ENCODE measurements at places on chromosomes 3 and 15.

GRCh38 chr3:139689122-139689521, 11.3 kb upstream of the NMNAT3 start:
- no peaks in the 10 kb centered on the region for H3K36me3 ChIP-seq
- no peak overlapping the region for H3K27ac ChIP-seq
- no peak for DNase-seq
- H3K27me3 ChIP-seq: peaks cover 49% of the 10 kb centered on the region
- no peaks in the 10 kb centered on the region for H3K4me1 ChIP-seq

DNA sequence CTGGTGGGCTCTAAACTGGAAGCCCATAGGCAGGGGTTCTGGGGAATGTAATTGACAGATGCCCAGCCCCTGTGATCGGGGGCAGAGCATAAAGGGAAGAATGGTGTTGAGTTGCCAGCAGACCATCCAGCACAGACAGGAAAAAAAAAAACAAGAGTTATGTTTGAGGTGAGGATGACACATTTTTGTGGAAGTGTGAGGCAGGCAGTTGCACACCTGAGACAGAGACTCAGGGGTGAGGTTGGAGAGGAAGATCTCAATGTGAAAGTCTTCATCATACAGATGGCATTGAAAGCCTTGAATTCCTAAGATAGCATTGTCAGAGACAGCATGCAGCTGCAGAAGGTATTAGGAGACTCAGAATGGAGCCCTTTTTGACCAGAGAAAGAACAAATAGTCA, 18.6 kb upstream of the ST8SIA2 start:
- H3K27me3 ChIP-seq: peaks cover 35% of the 10 kb centered on the region
- no peak for DNase-seq
- no peaks in the 10 kb centered on the region for H3K36me3 ChIP-seq
- no peak overlapping the region for H3K4me3 ChIP-seq
- no peaks in the 10 kb centered on the region for H3K4me1 ChIP-seq

DNA sequence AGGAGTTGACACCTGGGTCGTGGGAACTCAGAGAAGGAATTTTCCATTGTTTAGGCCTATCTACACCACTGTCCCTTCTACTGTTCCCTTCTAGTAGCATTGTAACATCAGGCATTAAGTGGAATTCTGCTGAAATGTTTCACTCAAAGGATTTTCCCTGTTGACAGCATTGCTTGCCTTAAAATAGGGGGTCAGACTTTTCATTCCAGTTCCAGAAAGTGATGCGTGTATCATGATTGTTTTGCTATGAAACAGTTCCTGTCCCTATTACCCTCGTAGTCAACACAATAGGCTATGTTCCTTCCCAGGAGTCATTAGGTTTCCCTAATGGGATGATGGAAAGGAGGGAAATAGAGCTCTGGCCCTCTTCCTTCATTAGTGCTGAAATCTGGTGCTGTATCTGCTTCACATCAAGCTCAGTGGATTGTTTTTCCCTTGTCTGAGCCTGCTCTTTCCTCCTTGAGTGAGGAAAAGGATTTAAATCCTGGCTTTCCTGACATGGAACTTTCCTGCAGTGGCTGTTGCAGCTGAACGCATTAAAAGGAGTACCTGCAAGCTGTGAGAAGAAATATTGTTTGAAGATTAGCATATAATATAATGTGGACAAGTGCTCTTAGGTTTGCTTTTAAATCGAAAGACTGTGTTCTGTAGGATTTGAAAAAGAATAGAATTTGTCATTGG, 195.9 kb downstream of the KLHL25 start:
- no peak overlapping the region for H3K4me3 ChIP-seq
- H3K4me1 ChIP-seq: peaks cover 2% of the 10 kb centered on the region
- H3K36me3 ChIP-seq: peaks cover 6% of the 10 kb centered on the region
- peak overlapping the region; percentile 9 for H3K27ac ChIP-seq
- DNase-seq: peak; percentile 53
- no peaks in the 10 kb centered on the region for H3K27me3 ChIP-seq

GRCh38 chr15:57015897-57016296, 97.5 kb downstream of the TCF12 start:
- H3K27ac ChIP-seq: no peak overlapping the region
- peak; percentile 44 for DNase-seq
- no peak overlapping the region for H3K4me3 ChIP-seq
- peaks cover 9% of the 10 kb centered on the region for H3K4me1 ChIP-seq

DNA sequence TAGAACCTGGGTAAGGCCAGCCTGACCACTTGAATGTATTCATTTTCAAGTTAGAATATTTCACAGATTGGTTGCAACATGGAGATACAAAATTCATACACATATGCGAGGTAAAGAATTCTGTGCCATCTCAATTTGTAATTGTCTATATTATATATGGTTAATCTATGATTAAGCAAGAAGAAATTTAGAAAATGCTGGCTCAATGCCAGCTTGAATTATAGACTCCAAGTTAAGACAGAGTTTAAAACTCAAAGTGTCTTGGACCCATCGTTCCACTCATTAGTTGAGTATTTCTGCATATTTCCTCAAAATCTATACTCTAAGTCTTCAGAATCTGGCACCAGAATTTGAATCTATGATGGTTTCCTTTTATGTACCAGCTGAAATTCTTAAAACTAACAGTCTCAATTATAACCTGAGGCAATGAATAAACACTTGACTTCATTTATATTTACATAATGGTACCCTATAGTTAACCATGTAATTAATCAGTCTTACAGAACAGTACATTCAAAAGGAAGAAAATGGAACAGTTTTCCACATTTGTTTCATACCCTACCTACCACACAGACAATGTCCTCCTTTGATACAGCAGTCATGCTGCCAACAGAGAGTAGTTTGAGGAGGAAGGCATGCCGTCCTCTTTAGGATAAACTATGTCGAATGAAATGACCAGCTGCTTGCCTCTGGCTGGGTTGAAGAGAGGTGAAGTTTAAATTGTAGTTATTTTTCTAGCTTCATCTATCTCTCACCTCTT, 95.7 kb downstream of the CD47 start:
- no peak overlapping the region for H3K4me3 ChIP-seq
- no peaks in the 10 kb centered on the region for H3K27me3 ChIP-seq
- H3K27ac ChIP-seq: no peak overlapping the region
- no peak for DNase-seq

GRCh38 chr3:129984125-129984524, 9.6 kb downstream of the TRH start:
- H3K27ac ChIP-seq: no peak overlapping the region
- no peak overlapping the region for H3K4me3 ChIP-seq
- H3K4me1 ChIP-seq: no peaks in the 10 kb centered on the region
- H3K36me3 ChIP-seq: no peaks in the 10 kb centered on the region
- DNase-seq: peak; percentile 6

GRCh38 chr3:70870576-70870975, 558.1 kb upstream of the MDFIC2 start:
- no peaks in the 10 kb centered on the region for H3K27me3 ChIP-seq
- no peak for DNase-seq
- H3K27ac ChIP-seq: no peak overlapping the region
- H3K36me3 ChIP-seq: no peaks in the 10 kb centered on the region

- no peaks in the 10 kb centered on the region for H3K27me3 ChIP-seq
- H3K27ac ChIP-seq: no peak overlapping the region
- peaks cover 1% of the 10 kb centered on the region for H3K4me1 ChIP-seq
- no peak overlapping the region for H3K4me3 ChIP-seq
Observed at GRCh38 chr3:23096041-23096440, 107.1 kb upstream of the UBE2E2 start.

DNA sequence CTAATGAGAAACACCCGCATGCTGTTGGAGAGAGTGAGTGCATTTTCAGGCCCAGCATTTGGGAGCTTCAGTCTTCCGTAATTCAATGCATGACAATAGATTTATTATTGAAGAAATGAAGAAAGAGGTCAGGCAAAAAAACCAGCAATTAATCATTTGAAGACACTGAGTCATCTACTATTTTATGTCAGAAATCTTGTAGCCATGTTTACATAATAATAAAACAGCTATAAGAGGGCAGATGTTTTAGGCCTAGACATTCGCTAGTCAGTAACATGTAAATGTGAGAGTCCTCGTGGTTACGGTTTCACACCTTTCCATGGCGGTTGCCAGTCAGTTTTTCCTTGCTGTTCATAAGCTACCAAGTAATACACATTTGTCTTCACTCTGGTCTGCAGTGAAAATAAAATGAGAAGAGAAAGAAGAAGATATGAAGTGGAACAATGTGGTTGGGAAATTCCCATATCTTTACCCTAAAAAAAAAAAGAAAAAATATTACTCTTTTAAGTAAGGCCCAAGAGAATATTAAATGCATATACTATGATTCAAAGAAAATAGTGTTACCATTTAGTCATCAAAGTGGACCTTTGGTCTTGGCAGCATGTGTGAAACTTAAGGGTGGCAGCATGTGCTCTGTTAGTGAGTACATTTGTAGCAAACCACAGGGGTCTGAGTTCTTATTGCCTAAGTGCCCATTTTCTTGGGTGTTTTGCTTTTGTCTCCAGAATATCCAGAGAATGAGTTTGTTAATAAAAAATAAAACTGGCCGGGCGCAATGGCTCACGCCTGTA, 140.5 kb upstream of the TBL1XR1 start:
- peak; percentile 42 for DNase-seq
- peaks cover 4% of the 10 kb centered on the region for H3K4me1 ChIP-seq
- H3K4me3 ChIP-seq: no peak overlapping the region
- no peaks in the 10 kb centered on the region for H3K27me3 ChIP-seq

GRCh38 chr3:188390343-188390718, 236.4 kb downstream of the LPP start:
- no peaks in the 10 kb centered on the region for H3K36me3 ChIP-seq
- H3K27ac ChIP-seq: no peak overlapping the region
- no peak for DNase-seq
- peaks cover 3% of the 10 kb centered on the region for H3K4me1 ChIP-seq

GRCh38 chr15:99177679-99178078, 71.7 kb downstream of the TTC23 start:
- H3K4me1 ChIP-seq: peaks cover 2% of the 10 kb centered on the region
- H3K27me3 ChIP-seq: no peaks in the 10 kb centered on the region
- H3K4me3 ChIP-seq: no peak overlapping the region

- H3K4me1 ChIP-seq: peaks cover 42% of the 10 kb centered on the region
- H3K27ac ChIP-seq: no peak overlapping the region
- H3K36me3 ChIP-seq: peaks cover 17% of the 10 kb centered on the region
Observed at GRCh38 chr3:127771746-127772145, 50.6 kb downstream of the MGLL start.

- DNase-seq: peak; percentile 13
- no peak overlapping the region for H3K27ac ChIP-seq
- H3K4me1 ChIP-seq: no peaks in the 10 kb centered on the region
- no peak overlapping the region for H3K4me3 ChIP-seq
- H3K27me3 ChIP-seq: no peaks in the 10 kb centered on the region
Observed at GRCh38 chr3:149042789-149043386, 43.4 kb downstream of the HLTF start.

- H3K27ac ChIP-seq: no peak overlapping the region
- H3K27me3 ChIP-seq: peaks cover 36% of the 10 kb centered on the region
- H3K4me1 ChIP-seq: peaks cover 15% of the 10 kb centered on the region
- no peak for DNase-seq
- H3K36me3 ChIP-seq: no peaks in the 10 kb centered on the region
Observed at GRCh38 chr15:57353317-57353804, 22.9 kb upstream of the CGNL1 start.

GRCh38 chr3:54337846-54338245, 215.5 kb downstream of the CACNA2D3 start:
- DNase-seq: no peak
- H3K36me3 ChIP-seq: no peaks in the 10 kb centered on the region

DNA sequence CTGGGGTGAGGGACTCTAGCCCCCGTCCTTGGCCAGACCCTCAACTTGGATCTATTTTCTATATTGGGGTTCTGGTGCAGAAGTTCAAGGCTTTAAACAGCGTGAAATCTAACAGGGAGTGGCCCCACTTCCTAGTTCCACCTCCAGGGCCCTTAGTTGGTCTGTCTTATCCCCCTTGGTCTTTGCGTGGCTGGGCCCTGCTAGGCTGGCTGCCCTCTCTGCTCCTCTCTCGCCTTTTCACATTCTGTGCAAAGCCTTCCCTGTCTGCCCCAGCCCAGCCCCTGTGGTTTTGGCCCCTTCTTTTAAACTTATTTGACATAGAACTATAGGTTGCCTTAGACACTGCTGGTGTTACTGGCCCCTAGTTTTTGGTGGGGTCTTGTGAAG, 5.6 kb downstream of the PPCDC start:
- H3K27ac ChIP-seq: no peak overlapping the region
- H3K27me3 ChIP-seq: no peaks in the 10 kb centered on the region
- H3K4me1 ChIP-seq: peaks cover 11% of the 10 kb centered on the region
- DNase-seq: no peak
- no peak overlapping the region for H3K4me3 ChIP-seq

GRCh38 chr15:27342991-27343390, 372.0 kb downstream of the GABRG3 start:
- no peaks in the 10 kb centered on the region for H3K36me3 ChIP-seq
- H3K27ac ChIP-seq: no peak overlapping the region
- H3K4me1 ChIP-seq: peaks cover 5% of the 10 kb centered on the region
- no peak overlapping the region for H3K4me3 ChIP-seq
- no peaks in the 10 kb centered on the region for H3K27me3 ChIP-seq

DNA sequence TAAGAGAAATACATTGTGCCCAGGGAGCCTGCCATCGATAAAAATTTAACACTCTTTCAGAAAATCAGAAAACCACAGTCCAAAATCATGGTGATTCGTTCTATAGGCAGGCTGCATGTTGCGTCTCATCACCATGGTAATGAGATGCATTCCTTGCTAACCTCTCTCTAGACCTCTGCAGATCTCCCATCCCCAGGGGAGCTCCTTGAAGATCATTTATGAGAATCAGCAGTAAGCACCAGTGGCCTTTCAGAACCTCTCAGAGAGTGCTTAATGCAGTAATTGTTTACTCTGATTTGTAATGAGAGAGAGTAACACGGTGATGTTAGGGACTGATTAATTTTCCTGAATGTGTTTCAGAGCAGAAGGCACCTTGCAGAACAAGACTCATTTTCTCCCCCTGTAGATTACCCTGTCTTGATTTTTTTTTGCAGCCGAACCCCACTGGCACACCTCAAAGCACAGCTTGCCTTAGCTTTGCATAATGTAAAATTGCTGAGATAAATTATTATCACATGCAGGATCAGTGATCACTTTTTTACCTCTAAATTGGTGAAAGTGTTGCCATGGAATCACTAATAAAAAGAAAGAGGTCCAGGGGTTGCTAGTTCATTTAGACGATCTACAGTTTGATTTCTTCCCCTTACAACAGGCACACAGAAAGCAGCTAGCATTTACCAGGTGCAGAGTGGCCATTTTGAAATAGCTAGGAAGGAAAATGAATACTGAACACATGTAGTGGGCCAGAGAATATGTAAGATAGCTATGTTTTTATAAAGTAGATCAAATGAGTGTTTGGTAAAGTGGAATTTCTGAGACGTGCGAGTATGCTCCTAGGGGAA, 98.9 kb upstream of the CHL1 start:
- no peak overlapping the region for H3K4me3 ChIP-seq
- no peak overlapping the region for H3K27ac ChIP-seq
- H3K27me3 ChIP-seq: no peaks in the 10 kb centered on the region
- DNase-seq: no peak
- no peaks in the 10 kb centered on the region for H3K36me3 ChIP-seq

- peaks cover 39% of the 10 kb centered on the region for H3K27me3 ChIP-seq
- no peaks in the 10 kb centered on the region for H3K36me3 ChIP-seq
- no peak for DNase-seq
- H3K4me3 ChIP-seq: no peak overlapping the region
Observed at GRCh38 chr3:195806916-195807231, 4.9 kb downstream of the MUC4 start.

Data from mesenchymal stem cell (in vitro differentiated cells and primary cell).